ENCODE measurements at places on chromosomes 1 and 21.
A peak's percentile ranks its signal among the peaks of the same experiment; 100 is the strongest.

DNA sequence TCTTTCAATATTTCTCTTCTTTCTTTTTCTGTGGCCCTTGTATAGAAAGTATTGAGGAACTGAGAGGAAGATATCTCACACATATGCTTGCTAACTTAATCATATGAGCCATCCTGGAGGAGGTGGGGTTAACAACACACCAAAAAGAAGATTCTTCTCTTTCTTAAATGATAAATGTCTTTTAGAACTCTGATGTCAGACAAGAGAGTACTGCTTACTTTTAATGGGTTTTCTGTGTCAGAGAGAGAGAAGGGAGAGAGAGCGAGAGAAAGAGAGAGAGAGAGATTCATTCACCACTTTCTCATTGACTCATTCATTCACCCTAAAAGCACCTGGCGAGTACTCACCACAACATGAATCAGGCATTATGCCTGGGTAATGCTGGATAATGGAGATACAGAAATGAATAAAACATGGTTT lies 250.3 kb upstream of the SGIP1 start:
- no peak for DNase-seq

DNA sequence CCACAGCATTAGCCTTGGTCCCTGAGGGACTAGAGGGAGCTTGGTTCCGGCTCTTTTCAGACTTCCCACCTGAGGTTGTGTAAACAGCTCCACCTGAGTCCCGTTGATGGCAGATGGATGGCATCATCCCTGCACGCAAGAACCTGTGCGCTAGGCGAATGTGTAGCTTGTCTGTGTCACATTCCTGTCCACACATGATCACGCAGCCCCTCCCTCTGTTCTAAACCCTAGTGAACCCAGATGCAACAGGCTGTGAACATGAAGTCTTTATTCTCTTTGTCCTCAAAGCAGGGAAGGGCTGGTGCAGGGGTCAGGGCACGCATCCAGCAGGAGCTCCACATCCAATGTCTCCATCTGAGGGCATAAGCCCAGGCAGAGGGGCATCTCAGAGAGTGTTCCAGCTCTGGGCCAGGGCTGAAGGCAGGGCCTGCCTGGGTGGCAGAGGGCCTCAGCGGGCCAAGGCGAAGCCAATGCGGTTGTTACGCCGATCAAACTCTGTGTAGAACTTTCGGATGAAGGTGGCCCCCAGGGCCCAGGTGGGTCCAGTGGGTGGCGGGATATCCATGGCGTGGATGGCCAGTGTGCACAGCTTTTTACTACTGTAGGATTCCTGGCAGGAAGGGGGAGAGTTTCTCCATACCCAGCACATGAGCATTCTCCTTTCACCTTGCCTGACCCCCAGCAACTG lies 2.9 kb upstream of the ETNK2 start:
- no peak for DNase-seq

- peak; percentile 18 for DNase-seq
Observed at GRCh38 chr1:235998812-235999211, 66.1 kb downstream of the NID1 start.

DNA sequence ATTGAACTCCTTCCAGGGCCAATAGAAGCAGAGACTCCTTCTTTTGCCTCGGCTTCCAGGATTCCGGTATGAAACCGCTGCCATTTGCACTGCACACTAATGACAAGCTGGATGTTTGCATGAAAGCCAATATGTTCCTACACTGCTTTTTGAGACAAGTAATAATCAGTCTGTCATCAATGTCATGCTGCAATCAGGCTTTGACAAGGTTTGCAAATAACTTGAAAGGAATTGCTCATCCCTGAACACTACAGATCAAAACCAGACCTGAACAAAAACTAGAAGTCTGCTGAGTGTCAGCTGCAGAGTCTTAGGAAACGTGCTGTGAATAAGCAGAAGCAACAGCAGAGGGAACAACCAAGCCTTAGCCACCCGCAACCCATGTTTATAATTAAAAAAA lies 720.7 kb upstream of the CXADR start:
- DNase-seq = no peak

DNA sequence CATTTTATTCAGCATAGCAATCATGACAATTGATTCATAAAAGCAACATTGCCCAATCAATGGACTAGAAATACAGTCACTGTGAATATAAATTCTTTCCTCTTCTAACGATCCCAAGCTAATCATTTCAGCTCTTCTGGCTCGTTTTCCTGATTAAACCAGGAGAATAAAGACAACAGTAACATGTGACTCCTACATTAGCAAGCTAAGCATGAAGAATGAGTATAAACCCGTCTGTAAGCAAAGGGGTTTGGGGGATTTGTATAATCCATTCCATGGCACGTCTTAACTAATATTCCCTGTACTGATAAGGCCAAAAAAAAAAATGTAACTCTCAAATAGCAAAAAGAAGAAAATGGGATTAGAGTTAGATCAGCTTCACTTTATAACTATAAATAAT lies 21.6 kb downstream of the IRF2BP2 start:
- no peak for DNase-seq

DNA sequence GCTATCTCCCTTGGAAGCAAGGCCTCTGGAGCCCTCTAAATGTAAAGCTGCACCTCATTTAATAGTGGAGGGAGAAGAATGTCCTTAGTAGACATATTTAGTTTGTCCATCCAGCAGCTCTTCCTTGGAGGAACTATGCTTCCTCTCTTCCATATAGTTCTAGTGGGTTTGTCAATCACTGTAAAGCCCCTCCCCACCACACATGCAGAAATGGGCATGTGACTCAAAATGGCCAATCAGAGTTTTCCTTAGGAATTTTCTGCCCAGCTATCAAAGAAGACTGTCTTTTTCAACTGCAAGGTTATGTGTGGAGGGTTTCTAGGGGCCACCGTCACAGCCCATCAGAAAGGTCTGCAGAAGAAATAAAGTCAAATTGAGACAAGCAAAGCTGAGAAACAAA lies 175.5 kb downstream of the MIS18A start:
- DNase-seq = no peak

DNA sequence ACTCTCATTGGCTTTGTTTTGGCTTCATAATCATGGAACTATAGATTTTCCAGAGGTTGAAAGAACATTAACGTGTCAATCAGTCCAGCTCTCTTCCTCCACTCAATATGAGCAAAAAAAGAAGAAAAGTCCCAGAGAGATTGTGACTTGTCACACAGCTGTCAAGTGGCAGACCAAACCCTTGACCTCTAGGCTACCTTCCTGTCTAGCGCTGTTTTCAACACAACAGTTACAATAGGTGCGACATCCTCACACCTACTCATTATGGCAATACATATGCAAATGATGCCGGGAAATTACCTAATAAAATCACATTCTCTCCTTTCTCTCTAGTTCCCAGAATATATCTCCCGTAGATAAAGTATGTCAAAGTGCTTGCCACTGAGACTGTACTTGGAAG lies 1.1 kb downstream of the WARS2 start:
- DNase-seq = peak; percentile 53

DNA sequence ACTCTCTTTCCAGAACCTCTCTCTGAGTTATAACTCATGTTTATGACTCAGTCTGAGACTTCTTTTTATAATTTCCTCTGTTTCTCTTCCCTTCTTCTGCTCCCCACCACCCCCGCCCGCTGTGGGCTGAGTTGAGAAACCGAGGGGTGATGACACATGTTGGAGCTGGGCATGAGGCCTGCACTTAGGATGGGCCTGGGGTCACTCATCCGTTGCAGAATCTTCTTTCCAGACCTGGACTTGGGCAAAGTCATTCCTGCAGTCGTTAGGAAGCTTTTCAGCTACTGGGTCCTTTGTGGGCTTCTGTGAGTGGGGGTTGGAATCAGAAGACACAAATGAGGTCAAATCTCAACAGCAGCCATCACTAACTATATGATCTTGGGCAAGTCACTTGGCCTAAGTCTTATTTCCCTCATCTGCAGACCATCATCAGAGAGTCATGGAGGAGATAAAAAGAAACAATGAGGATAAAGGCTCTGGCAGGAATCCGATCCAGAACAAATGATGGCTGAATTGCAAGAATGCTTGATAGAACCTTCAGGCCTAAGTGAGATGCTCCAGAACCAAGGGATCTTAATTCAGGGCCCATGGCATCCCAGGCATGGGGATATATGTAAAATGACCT lies 53.4 kb downstream of the RPS6KA1 start:
- no peak for DNase-seq

DNA sequence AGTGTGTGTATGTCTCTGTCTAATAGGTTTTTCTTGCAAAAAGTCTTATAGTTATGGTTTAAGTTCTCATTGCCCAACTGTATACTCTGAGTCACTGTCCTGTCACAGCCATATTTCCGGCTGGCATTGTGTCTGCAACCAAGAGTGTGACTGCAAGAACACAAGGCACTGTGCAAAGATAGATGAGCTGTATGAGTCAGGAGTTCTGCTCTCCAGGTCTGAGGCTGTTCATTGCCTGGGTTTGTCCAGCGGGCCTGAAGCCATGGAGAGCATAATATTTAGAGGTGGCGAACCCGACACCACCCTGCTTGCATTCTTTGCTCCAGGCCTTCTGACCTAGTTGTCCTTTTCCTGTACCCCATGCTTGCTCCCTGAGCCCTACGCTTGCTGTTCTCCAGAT lies 50.9 kb upstream of the CNIH3 start:
- no peak for DNase-seq

DNA sequence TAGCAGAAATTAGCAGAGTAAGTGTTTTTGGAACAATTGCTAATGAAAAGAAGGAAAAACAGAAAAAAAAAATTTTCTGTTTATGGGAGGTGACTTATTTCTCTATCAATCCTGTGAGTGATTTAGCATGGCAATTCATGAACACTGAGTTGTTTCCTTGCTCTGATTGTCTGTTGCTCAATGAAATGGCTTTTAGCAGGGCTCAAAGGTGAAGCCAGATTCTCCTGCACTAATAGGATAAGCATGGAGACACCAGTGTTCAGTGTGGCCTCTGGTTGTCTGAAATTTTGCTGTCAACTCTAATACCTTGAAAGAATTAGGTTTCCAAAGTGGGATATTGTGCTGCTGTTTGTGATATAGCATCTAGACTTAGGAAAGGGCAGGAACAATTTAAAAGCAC lies 15.8 kb downstream of the TRIM45 start:
- DNase-seq = no peak

GRCh38 chr1:72434070-72434469 lies 151.7 kb upstream of the NEGR1 start:
- no peak for DNase-seq

DNA sequence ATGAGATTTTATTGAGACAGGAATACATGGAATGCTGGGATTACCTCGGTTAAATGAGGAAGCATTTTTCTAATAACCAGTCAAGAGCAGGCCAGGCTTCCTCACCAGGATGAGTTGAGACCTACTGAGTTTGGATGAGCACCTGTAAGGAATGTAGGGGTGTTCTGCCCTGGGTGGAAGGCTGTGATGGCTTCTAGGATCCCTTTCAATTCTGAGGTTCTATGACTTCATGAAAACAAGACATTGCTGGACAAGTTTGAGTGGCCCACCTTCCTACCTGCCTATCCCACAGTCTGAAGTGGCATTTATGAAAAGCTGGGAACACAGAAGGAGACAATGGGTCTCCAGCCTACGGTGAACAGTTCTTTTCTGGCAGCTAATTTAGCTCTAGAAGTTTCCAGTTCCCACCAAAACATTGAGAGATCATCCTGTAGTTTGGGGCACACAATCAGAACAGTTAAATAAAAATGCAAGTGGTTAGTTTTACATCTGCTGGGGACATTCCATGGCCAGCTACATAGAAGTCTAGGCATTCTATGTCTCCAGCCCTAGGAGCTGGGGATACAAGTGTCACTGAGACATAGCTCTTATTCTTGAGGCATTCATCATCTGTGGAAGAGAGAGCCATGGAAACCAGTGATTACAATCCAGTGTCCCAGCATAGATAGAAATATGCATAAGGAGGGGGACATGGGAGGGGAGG lies 51.3 kb upstream of the TSPAN2 start:
- DNase-seq = no peak

- DNase-seq = no peak
Observed at GRCh38 chr21:37940691-37941090, 24.4 kb upstream of the KCNJ6 start.

- DNase-seq = no peak
Observed at GRCh38 chr1:21608798-21609197, 60.4 kb downstream of the RAP1GAP start.

DNA sequence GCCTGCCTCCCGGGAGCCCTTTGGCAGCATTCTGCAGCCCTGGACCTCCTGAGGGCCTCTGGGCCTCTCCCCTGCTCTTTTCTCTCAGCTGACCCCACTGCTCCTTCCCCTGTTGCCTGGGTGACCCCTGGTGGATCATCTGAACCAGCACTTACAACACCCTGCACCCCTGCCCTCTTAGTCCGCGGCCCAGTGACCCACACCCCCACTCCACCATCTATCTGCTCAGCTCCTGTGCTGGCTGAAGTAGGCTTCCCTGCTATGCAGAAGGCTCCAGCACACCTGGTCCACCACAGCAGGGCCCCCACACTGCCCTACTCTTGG lies 74.0 kb downstream of the DMRTA2 start:
- DNase-seq = no peak

DNA sequence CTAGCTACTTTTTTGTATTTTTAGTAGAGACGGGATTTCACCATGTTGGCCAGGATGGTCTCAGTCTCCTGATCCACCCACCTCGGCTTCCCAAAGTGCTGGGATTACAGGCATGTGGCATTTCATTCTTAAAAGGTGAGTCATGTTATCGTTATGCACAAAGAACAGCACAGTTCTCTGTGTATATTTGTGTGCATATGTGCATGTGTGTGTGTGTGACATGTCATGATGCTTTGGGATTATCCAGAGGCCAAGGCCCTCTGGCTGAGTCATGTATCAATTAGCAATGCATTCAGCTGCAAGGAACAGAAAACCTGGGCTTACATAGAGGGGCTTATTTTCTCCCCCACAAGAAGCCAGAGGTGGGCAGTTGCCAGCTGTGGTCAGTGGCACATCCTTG lies 301.7 kb upstream of the KAZN start:
- no peak for DNase-seq

- DNase-seq = no peak
Observed at GRCh38 chr1:109298666-109299557, 7.9 kb downstream of the MYBPHL start.

DNA sequence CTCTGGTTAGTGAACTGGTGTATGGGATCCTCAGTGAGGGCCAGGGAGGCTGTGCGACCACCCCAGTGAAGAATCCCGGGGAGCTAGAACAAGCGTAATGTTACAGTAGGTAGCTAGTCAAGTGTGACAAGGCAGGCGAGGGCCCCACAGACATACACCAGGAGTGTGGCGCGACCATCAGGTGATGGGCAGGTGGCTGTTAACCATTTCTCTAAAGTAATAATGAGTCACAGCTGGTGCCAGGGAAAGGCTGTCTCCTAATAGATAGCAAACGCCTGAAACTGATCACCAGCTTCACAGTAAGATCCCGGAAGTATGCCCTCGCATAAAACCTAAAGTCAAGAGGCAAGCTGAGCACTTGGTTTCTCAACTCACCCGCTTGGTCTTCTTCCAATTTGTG lies 40.5 kb upstream of the TARBP1 start:
- DNase-seq = no peak
